ENCODE measurements at places on chromosomes 5 and 9.

- DNase-seq = no peak
Measured at GRCh38 chr5:148290271-148291195, 21.7 kb upstream of the SPINK7 start.

DNA sequence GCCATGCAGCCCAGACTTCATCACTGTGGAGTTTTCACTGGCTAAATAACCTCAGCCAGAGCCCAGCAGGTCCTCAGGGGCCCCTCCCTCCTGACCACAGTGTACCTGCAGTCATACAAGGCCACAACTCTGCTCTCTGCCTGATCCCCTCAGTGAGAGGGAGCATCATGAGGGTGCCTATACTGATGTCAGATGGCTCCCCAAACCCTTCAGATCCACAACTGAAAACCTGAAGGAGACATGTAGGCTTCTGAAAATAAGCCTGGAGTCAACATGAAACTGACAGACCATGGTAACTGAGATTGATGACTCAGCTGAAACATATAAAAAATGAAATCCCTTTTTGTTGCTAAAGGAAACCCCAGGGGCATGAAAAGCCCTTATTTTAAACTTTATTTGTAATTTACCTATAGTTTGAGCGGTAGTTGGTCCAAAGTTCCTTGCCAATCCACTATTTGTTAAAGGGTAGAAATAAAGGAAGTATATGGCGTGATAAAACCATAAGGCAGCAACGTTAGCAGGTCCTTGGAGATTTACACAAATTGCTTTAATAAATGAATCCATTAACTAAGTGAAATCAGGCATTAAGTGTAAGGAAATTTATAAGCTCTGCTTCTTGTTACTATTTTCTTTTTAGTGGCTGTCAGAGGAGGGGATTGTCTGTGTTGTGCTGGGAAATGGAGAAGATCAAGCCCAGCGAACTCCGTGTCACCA is 68.3 kb downstream of the FGF1 start:
- no peak for DNase-seq

DNA sequence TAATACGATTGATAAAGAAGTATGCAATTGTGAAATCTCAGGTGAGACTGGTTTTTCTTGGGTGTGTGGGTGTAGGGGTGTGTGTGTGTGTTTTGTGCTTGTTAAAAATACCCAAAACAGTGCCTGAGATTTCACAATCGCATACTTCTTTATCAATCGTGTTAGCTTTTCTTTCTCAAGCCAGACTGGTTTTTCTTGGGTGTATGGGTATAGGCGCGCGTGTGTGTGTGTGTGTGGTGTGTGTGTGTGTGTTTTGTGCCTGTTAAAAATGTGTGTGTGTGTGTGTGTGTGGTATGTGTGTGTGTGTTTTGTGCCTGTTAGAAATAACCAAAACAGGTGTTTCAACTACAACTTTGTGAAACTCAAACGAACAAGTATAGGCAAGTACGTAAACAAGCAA is 53.7 kb downstream of the CERT1 start:
- no peak for DNase-seq

DNA sequence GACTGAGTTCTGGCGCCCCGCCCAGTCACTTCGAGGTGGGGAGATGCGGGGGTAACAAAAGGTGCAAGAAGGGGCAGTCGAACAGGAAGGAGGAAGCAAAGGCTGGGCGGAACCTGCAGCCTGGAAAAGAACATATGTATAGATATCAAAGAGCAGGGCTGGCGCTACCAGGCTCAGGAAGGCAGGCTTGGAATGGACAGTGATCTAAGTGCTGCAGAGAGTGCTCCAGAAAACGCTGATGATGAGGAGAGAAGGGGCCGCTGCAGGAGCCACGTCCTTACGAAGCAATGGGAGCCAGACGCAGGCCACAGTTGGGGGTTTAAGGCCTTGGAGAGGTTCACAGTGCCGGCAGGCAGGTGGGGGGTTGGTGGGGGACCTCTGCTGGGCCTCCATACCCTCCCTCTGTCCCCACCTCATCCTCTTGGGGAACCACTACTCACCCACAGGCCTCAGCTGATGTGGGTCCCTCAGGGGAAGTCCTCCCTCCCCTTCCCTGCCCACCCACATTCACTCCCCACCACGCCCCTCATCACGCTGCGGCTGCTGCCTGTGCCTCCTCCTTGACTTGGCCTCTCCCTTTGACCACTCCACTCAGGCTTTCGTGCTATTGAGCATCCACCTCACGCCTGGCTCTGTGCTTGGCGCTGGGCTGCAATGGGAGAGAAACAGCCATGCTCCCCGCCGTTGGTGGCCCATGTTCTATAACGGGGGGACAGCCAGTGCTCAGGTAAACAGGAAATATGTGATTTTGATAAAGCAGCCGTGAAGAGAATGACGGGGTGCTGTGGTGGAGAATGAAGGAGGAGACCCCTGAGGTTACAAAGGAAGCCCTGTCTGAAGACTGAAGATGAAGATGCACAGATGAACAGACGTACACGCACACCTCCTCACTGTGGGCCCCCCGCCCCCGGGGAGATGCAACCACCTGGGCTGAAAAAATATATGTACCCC is 40.5 kb upstream of the RPL26L1 start:
- no peak for DNase-seq

- DNase-seq = no peak
Measured at GRCh38 chr5:142671801-142672200, 14.1 kb downstream of the FGF1 start.

DNA sequence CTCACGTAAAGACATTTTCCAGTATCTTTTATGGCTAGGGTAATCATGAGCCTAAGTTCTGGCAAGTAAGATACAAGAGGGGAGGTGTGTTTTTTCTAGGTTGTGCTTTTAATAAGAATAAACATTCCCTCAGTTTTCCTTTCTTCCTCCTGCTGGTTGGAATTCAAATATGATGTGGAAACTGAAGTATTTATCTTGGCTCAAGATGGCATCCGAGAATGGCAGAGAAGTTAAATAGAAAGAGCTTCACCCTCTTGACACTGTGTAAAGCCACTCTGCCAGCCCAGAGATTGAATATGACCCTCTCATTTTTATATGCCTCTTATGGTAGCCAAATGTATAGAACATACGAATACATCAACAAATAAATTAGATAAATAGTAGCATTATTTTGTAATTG is 438.4 kb downstream of the ISL1 start:
- DNase-seq = no peak

- DNase-seq = no peak
Measured at GRCh38 chr5:90201923-90202322, 207.6 kb downstream of the CETN3 start.

DNA sequence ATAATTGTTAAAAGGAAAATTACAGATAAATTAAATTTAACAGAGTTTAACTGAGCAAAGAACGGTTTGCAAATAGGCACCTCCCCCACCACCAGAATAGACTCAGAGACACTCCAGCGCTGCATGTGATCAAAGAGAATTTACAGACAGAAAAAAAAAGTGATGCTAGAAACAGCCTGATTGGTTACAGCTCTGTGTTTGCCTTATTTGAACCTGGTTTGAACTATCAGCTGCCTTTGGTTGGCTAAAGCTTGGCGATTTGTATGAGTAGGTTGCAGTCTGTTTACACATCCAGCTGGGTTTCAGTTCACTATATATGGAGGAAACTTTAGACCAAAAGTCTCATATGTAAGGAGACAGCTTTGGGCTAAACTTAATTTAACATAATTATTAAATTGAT is 249.1 kb downstream of the ENC1 start:
- DNase-seq = no peak

GRCh38 chr9:9478741-9479140 is 1134.1 kb downstream of the PTPRD start:
- no peak for DNase-seq

DNA sequence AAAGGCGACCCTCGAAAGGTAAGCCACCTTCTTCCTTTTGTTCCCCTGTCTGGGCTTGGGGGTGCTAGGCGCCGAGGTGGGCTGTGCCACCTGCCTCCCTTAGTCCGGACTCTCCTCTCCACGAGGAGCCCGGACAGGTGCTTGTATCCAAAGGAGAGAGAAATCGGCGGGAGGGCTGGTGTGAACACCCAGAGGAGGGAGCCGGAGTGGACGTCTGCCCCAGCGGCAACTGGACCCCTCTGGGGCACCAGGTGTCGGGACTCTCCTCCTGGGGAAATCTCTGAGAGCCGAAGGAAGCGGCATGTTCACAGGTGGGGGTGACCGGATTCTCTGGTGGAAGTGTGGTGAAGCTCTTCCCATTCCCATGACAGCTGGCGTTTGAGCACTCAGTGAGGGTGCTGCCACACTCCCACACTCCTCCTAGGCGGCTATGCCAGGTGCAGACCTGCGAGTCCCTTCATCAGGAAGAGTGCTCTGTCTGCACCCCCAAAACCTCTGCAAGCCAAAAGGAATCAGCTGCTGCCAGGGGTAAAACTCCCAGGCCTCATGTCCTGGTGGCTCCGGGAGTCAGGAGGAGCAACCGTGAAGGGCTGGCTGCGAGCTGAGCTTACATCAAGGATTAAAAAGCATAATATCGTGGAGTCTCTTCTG is 921 bp downstream of the KCNIP1 start:
- no peak for DNase-seq
